ENCODE measurements at places on chromosomes 5 and 9.

DNA sequence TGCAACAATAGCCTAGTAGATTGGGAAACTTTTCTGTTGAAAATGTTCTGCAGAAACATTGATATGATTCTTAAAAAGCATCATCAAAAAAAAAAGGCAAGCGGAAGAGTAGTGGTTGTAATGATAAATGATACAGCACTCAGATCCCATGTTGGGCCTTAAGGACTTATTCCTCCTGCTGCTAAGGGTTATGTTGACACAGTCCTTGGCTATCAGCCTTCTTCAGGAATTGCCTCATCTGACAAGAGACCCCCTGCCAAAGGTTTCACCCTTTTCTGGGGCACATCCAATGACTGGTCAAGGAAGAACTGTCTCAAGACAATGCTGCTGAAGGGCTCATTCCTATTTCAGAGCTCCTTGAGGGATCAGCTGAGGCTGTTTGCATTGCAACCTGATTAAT lies 44.3 kb upstream of the MAMDC2 start:
- DNase-seq: no peak

GRCh38 chr5:67306965-67307607 lies 110.5 kb upstream of the CD180 start:
- peak; percentile 40 for DNase-seq

GRCh38 chr5:177316005-177316404 lies 4.3 kb upstream of the MXD3 start:
- no peak for DNase-seq

GRCh38 chr5:158670201-158670600 lies 429.5 kb downstream of the EBF1 start:
- no peak for DNase-seq

DNA sequence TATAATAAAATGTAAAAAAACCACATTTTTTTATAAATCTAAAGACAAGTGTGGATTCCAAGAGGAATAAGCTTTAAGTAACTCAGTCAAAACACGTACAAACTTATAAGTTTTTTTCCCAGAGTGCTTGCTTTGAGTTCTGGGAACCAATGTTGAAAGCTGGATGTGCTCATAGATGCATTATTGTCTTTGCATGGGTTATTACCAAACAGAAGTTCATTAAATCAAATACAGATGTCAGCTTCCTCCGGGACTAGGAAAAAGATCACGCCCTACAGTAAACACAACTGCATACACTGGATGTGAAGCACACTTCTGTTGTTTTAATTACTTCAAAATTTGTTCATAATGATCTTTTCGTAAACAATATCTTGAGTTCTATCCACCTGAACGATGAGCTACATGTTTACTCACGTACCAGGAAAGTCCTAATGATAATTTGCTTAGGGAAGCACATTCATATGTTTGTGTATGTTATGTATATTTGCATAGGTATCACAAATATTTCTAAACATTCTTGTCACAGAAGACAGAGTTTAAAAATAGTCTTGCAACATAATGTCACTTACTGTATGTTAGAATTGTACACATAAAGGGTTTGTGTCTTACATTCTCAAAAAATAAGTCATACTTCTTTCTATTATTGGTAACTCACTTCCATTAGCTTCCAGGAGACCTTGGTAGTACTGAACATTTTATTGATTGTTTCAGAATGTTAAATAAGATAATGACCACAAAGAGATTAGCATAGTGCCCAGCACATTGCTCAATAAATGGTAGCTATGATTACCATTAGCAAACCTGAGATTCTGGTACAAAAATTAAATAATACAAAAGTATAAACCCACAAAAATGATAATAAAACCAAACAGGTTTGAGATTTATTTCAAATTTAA lies 427.4 kb downstream of the CETN3 start:
- DNase-seq: no peak

DNA sequence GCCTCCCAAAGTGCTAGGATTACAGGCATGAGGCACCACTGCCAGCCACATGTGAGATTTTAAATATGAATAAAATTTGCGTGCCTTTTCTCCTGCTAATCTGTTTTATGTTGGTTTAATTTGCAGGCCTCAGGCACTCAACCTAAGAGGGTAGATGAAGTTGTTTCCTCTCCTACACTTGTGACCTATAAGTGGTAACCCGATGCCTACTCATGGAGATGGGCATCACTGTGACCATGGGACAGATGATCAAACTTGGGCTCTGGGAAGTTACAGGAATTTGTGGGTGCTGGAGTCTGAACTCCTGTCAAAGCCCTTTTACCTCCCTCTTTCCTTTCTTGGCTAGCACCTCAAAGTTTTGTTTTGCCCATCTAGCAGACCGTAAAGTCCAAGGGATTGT lies 1.1 kb downstream of the SLC28A3 start:
- DNase-seq: no peak

- DNase-seq: no peak
These were observed 124.0 kb downstream of the SEMA5A start for GRCh38 chr5:9421884-9422283.

DNA sequence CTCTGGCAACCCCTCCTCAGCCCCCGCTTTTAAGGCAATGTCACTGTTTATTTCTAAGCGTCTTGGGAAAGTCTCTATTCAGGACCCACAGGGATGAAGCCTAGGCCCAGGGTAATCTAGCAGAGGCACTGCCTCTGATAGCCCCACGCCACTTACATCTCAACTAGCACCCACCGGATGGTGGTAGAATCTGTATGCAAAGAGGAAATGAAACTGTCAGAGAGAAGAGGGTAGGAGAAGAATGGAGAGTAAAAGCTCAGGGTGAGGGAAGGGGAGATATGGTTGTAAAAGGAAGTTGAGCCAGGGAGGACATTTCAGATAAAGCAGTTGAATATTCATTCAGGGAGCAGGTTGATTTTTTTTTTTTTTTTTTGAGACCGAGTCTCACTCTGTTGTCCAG lies 3.0 kb downstream of the FRRS1L start:
- no peak for DNase-seq

DNA sequence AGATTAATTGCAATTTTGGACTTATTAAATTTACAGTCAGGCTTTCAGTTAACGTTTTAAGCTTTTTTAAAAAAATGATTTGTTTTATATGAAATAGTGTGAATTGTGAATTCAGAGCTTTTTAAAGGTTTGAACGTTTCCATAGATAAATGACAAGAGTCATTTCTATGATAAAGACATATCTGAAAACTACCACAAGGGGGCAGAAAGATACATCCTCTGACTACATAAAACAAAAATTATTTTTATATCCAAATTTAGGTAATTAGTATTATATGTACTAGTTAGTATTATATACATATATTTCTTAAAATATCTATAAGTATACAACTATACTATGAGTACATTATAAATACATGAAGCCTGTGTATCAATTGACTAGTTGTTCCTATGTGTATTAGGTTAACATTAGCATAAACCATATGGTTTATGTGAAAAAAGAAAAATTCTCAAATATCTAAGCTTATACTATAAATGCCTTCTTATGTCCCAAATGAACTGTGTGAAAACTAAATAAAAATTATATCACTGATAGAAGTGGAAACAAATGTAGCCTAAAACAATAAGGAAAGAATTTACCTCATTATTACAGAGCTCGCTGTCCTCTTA lies 155.2 kb downstream of the MEF2C start:
- DNase-seq: no peak

- no peak for DNase-seq
These were observed 81.3 kb upstream of the HRH2 start for GRCh38 chr5:175576591-175576990.

GRCh38 chr5:5634817-5635216 lies 212.3 kb downstream of the ICE1 start:
- DNase-seq: no peak

DNA sequence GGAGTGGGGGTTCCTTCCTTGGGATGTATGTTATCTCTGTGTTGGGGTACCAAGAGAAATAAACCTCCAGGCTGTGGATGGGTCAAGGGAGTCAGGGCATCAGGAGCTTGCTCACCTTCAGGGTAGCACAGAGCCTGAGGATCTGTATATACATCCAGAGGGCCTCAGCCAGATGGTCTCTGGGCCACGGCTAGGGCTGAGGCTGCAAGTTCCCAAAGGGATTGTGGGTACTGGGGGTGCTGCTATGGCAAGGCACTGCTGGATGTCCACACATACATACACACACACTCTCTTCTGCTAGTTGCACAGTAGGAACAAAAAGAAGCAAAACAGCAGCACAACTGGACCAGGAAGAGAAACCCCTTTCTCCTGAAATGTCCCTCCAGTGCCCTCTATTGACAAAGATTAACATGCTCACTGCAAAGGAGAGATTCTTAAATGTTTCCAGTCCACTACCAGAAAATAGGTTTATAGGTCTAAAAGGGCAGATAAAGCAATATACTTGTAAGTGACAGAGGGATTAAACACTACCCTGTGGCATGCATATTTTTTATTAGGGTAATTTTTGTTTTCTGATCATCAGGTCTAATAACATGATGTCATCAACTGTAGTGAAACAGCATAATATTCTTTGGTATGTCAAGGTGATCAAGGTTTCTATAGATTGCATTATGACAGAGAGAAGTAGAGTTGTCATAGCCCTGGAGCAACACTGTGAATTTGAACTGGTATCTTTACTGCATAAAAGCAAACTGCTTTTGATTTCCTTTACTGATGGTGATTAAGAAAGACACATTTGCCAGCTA lies 56.3 kb upstream of the KCNN2 start:
- DNase-seq: no peak

GRCh38 chr9:5518171-5518936 lies 8.0 kb downstream of the PDCD1LG2 start:
- DNase-seq: peak; percentile 27

GRCh38 chr9:29838491-29839020 lies 2265.3 kb upstream of the C9orf72 start:
- DNase-seq: no peak

DNA sequence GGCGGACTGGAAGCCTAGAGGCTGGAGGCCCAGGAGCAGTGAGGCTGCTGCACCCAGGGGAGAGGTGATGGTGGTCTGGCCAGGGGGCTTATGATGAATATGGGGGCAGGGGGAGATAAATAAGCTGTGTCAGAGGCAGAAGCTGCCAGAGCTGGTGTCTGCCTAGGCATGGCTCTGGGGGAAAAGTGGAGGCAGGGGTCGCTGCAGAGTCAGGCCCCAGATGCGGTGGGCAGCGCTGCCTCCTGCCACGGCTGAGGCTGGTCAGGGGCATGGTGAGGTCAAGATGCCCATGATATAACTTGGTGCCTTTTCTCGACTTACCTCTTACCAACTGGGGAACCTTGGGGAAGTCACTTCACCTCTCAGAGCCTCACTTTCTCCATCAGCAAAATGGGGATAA lies 51.1 kb downstream of the NSG2 start:
- no peak for DNase-seq

- DNase-seq: no peak
These were observed 83.2 kb downstream of the DIRAS2 start for GRCh38 chr9:90559075-90560073.

DNA sequence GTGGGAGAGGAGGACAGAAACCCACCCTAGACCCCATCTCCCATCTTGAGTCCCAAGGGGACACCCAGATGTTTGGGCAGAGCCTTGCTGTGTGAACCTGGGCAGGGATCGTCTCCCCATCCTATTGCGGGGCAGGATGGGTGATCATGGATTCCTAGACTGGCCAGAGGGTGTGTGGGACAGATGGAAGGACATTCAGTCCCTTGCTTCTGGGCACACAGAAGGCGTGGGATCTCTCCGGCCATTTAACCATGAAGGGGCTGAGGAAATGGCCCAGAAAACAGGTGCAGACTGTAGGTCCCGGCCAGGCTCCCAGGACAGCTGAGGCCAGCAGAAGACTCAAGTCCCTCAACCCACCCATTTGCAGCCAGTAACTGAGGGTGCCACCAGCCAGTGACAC lies 29.9 kb downstream of the PTGES start:
- DNase-seq: no peak

- no peak for DNase-seq
These were observed 61.8 kb upstream of the TBC1D2 start for GRCh38 chr9:98317134-98317857.

GRCh38 chr9:4538107-4538506 lies 47.8 kb downstream of the SLC1A1 start:
- no peak for DNase-seq

DNA sequence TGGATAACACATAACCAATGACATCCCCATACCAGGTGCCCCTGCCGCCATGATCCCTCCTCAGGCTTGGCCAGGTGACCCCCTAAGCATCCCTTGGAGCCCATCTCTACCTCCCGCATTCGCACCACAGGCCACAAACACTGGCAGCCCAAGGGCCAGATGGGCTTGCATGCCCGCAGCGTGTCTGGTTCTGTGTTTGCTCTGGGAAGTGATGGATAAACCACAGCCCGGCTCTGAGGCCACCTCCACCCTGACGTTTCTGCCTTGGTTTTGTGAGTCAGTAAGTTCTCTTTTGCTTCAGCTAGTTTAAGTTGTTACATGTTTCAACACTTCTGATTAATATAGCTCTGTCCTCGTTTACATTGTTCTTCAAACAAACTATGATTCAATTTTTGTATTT lies 172.4 kb upstream of the PHYKPL start:
- no peak for DNase-seq

DNA sequence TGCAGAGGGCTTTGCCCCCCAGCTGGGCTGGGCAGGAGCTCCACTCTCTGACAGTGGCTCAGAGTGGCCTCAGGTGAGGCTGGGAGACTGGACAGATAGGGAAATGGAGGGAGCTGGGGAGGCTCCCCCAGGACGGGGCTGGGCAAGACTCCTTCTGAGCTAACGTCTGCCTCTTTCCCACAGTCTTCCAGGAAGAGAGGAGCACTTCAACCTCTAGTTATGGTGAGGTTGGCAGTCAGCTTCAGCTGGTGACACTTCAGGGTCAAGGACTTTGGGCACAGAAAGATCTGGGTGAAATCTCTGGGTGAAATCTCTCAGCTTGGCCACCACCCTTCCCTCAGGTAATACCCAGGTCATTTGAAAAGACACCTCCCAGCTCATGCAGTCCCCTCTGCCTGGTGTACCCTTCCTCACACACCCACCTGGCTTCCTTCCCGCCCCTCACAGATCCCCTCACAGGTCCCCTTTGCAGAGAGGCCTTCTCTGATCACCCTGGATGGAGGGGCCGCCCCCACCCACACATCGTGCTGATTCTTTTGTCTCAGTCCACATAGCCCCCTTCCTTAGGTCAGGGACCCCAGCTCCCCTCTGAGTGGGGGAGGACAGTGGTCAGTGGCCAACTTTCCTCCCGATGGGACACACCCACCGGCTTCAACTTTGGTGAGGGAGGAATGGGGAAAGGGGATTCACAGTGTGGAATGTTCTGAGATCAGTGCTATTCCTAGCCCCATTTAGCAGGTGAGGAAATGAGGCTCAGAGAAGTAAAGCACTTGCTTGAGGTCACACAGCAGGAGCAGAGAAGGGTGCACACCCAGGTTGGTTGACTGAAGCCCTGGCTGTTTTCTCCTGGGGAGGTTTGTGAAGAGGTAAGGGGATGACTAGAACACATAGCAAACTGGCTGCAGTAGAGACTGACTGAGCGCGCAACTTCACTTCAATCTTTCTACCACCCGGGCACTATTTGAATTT lies 15.8 kb upstream of the NEURL1B start:
- DNase-seq: no peak

- no peak for DNase-seq
These were observed 1.1 kb upstream of the TLX3 start for GRCh38 chr5:171307789-171308452.

GRCh38 chr5:105773241-105773640 lies 1897.5 kb downstream of the EFNA5 start:
- no peak for DNase-seq

GRCh38 chr5:116035123-116035522 lies 2.9 kb downstream of the ARL14EPL start:
- no peak for DNase-seq

Measured in GM04503 (cell line).